ENCODE measurements at places on chromosomes 7 and 10.

DNA sequence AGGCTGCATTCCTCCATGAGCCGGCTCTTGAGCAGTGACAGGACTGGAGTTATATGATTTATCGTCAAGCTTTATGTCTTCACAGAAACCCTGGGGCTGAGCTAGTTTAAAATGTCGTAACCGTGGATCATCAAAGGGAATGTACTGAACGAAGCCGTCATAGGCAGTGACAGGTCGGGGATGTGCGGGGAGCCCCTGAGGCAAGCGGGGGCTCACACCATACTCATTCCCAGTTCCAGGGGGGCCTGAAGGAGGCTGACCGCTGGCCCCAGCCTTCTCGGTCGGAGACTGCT is 30.7 kb downstream of the JCAD start:
- DNase-seq: no peak

- no peak for DNase-seq
Observed at GRCh38 chr10:122746408-122746807, 46.8 kb upstream of the C10orf120 start.

GRCh38 chr7:50213622-50214017 is 90.9 kb upstream of the IKZF1 start:
- DNase-seq: no peak

- no peak for DNase-seq
Observed at GRCh38 chr10:71222601-71223346, 10.4 kb downstream of the UNC5B start.

- DNase-seq: no peak
Observed at GRCh38 chr7:12103948-12104347, 107.1 kb upstream of the TMEM106B start.

DNA sequence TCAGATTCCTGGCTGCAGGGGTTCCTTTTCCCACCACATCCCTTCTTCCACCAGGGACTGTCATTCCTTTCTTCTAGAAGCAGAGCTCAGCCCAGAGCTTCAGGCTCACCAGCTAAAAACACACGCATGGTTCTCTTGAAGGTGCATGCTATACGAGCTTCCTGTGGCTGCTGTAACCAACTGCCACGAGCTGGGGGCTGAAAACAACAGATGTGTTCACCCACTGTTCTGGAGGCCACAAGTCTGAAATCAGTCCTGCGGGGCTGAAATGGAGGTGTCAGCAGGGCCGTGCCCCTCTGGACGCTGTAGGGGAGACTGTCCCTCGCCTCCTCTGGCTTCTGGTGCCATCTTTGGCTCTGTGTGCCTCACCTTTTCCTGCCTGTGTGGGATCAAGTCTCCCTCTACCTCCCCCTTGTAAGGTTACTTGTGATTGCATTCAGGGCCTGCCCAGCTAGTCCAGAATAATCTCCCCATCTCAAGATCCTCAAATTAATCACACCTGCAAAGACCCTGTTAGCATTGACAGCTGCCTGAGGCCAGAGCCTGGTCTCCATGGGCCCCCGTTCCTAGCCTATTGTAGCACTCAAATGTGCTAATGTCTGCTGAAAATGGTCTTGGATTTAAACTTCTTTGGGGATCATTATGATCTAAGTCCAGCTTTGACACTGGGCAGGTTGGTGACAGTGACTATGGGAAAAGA is 13.7 kb downstream of the RAB19 start:
- no peak for DNase-seq

DNA sequence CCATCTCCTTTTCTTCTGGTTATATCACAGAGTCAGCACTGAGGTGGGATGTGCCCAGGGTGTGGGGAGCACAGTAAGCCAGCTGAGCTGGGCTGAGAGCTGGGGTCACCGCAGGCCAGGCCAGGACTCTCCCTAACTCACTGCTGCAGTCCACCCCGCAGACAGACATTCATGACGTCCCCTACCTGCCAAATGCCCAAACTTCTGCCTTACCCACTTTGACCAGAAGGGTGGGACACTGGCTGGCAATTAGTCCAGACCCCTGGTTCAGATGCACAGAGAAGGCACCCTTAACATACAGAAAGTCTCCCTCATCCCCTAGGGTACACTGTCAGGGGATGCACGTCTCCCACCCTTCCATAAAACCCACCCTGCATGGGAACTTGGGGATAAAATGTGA is 2.1 kb downstream of the DRGX start:
- no peak for DNase-seq

DNA sequence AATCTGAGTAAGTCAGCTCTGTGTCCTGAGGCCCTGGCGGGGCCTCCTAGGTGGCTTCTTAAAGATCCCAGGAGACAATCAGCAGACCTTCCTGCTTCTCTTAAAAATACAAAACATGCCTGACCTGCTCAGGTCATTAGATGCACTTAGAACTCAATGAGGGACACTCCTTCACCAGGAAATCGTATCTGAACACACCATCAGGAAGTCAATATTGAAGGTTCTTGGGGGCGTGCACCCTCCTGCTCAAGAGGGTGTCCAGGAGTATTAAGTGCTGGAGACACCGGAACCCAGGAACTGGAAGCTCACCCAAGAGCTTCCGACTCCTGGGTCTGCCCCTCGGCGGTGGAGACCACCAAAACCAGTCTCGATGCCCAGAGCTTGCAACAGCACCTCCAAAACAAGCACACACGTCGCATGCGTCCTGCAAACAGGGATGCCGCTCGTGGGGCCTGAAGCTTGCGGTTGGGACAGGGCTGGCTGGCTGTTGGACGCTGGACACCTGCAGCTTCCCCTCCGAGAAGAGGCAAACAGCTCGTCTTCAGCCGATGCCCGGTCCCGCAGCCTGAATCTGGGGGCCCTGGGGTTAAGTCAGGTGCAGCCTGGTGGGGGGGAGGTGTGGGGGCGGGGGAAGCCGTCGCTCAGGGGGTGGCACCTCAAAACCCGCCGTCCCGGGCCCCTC is 803 bp downstream of the RAPGEF5 start:
- DNase-seq: no peak

DNA sequence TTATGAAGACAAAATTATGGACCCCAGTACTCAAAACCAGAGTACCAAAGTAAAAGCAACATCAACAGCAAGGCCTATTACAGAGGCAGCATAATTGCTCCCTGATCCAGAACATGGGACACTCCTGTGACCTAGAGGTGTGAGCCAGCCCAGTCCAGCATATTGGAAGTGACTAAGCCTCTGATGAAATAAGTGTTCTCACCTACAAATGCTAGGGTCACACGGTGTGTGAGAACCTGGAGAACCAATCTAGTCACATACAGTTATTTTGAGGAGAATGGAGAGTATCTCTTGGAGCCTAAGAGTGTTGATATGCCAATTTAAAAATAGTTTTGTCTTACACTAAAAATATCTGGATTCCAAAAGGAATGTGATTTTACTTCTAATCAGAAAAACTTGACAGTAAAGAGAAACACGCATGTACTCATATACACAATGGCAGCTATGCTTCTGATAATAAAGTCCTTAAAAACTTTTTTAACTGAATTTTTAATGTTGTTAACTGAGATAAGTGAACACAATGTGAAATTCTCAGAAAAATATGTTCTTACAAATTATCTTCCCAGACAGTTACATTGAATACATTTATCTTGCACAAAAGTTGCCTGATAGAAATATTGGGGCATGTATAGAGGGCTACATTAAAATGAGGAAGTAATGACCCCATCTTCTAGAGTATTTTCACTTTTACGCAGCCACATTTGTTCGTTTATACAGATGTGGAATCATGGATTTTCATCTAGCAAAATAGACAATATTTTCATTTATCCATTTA is 56.8 kb upstream of the CD36 start:
- DNase-seq: no peak

DNA sequence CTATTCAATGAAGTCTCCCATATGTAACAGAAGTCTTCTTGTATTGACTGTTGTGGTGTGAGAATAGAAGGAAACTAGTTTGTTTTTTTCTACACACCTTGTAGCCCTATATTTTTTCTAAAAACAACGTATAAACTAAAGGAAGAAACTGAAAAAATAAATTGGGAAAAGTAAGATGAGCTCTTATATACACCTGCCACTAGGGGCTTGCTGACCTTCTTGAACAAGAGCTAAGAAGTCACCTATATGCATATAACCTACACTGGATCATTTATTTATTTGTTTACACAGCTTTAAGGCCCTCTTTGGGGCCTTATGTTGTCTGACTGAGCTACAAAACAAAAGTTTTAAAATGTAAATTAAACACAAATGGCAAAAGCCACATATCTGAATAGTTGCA is 383.0 kb downstream of the HPSE2 start:
- no peak for DNase-seq

DNA sequence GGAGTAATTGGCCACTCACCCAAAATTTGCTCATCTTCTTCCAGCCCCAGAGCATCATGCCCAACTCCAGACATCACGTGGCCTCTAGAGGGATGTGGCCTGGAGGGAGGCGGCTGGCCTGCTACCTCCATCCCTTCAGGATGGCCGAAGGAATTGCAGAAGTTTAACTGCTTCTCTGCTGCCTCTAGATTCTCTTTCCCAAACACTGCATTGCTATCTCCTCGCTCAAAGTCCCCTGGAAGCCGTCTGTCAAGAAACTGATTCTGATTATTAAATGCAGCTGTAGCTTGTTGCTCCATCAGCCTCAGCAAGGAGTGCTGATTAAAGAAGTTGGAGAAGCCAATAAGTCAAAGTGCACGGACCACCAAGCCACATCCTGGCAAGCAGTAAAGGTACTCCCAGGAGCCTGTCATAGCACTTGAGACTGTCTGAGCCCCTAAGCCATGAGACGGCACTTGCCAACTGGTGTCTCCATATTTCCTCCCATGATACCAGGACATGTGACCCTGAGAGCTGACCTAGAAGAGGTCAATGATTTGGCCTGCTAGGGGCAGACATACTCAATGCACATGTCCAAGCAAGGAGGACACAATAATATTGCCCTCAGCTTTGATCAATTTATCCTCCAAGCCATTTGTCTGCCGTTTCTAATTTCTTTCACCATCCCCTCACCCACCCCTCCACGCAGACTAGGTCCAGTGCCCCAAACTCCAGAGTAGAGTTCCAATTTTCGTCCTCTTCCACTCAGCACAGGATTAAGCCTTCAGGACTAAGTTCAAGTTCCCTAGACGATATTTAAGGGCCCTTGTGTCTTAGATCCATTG is 84.2 kb downstream of the TBXAS1 start:
- DNase-seq: no peak

DNA sequence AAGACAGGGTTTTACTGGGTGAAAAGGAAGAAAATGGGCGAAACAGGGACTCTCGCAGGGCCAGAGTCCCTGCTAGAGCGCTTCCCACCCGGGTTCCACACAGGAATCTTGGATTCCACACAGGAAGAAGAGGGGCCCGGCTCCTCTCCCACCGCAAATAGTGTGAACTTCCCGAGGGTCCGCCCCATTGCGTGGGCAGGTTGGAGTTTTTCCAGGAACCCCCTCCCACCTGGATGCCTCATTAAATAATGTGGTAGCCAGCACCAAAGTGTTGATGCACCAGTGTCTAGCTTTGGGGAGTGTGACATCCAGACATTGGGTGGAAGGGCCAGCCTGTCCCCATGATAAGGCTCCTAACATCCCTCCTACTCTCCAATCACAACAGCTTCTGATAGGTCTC is 330.3 kb upstream of the ZNF32 start:
- no peak for DNase-seq

DNA sequence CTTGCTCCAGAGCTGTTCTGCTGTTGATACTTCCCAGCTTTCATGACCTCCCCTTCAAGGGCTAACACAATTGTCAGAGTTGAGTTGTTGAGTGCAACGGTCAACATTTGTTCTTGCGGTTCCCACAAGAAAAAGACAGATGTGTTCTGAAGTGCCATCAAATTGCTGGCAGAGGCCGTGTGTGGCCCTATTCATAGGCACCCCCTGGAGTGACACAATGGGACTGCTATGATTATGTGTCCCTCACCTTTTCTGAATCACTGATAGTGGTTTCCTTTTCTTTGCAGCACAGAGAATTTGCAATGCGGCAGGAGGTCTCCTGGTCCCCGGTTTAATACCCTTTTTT is 5.8 kb upstream of the IGFBP1 start:
- no peak for DNase-seq
